ENCODE measurements at places on chromosomes 7 and 10.

DNA sequence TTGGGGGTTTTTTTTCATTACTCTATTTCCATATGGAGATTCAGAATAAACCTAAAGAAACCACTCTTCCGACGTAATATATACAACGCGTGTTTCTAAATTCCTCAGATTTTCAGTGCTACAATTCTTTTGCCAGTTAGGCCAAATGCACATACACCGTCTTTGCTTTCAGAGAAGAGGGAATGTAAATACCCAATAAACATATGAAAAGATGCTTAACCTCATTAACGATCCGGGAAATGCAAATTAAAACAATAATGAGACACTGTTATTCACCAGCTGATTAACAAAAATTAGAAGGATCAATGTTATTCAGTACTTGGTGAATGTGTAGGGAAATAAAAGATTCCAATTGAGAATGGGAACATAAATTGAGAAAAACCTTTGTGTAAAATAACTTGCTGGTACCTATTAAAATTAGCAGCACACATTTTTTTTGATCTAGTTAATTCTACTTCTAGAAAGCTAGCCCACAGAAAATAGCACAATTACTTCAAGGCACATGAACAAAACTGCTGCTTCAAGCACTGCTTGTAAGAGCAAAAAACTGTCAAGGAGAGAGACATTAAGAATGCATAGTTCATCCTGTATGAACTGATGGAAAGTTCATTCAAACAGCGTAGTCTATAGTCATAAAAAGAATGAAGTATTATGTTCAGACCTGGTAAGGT, 56.7 kb downstream of the FGFR2 start:
- no peak for DNase-seq

- no peak for DNase-seq
Observed at GRCh38 chr7:116812860-116813259, 49.5 kb upstream of the CAPZA2 start.

DNA sequence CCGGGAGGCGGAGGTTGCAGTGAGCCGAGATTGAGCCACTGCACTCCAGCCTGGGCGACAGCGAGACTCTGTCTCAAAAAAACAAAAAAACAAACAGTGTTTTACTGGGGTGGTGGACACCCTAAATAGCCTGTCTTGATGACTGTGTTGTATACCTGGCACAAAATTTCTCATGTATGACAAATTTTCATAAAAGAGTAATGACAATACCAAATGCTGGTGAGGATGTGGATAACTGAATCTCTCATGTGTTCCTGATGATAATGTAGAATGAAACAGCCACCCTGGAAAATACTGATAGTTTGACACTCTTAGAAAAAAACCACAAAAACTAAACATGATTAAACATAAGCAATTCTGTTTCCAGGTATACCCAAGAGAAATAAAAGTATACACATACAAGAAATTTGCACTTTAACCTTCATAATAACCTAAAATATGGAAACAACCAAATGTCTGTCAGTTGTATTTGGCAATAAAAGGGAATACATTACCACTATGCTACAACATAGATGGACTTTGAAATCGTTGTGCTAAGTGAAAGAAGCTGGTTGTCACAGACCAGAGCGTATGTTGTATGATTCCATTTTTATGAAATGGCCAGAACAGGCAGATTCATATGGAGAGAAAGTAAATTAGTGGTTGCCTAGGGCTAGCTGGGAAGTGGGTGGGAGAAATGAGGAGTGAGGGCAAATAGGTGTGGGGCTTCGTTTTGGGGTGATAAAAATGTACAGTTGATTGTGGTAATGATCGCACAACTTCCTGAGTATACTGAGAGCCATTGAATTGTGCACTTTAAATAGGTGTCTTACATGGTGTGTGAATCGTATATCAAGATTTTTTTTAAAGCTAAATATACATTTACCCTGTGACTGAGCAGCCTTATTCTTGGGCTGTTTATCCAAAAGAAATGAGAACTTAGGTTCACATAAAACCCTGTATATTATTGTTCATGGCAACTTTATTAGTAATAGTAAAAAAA, 12.5 kb downstream of the WDR37 start:
- DNase-seq = no peak

DNA sequence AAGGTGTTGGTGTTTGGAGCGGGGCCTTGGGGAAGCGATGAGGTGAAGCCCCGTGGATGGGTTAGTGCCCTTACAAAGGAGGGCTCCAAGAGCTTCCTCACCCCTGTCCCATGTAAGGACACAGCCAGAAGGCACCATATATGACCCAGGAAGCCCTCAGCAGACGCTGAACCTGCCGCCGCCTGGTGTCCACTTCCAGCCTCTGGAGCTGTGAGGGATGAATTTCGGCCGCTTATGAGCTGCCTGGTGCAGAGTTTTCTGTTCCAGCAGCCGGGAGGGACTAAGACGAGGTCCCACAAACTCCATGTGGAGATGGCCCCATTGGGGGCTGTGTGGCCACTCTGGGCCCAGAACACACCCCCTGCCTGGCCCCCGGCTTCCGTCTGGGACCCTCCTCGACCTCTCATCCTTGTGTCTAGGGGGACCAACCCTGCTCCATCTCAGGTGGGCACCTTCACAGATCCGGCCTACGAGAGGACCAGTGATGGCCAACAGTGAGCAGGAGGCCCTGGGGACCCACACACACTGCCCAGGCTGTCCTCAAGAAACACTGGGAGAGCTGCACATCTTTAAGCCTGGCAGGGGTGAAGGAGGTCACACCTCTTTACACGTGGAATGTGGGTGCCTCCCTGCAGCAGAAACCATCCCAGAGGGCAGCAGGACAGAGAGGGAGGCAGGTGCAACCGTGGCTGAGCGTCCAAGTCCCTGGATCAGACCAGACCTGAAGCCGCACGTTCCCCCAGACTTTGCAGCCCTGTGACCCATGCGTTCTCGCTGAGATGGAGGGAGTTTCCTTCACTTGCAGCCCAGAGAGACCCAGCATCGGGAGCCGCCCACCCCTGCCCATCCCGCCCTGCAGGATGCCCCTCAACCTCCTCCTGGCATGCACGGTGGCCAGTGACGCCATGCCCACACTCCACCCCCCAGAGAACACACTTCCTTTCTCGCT, 96.1 kb downstream of the PDGFA start:
- no peak for DNase-seq

GRCh38 chr7:94368371-94368791, 26.3 kb upstream of the COL1A2 start:
- DNase-seq = no peak

DNA sequence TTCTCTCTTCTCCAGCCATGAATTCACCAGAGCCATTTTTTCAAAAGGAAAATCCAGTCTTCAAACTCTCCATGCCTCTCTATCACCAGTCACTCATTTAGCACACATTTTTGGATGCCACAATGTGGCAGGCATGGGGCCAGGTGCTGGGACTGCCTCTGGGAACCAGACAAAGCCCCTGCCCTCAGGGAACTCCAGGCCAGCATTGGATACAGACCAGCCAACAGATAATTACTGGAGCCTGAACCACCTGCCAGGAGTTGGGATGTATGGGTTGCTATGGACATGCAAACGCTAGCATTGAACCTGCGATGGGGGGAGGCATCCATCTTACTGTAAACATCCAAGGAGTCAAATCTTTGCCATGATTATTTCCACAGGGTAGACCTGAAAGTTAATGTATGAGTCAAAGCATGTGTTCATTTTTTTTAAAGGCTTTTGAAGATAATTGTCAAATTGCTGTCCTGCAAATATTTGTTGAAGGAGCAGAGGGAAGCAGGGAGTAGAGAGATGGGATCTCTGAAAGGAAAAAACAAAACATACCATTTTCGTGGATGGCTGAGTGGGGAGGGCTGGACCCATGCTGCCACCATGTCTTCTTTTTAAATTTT, 43.2 kb downstream of the SRRM3 start:
- no peak for DNase-seq

- no peak for DNase-seq
Observed at GRCh38 chr7:143733876-143734275, 23.6 kb downstream of the CTAGE6 start.

GRCh38 chr7:86407291-86407690, 236.4 kb upstream of the GRM3 start:
- no peak for DNase-seq

DNA sequence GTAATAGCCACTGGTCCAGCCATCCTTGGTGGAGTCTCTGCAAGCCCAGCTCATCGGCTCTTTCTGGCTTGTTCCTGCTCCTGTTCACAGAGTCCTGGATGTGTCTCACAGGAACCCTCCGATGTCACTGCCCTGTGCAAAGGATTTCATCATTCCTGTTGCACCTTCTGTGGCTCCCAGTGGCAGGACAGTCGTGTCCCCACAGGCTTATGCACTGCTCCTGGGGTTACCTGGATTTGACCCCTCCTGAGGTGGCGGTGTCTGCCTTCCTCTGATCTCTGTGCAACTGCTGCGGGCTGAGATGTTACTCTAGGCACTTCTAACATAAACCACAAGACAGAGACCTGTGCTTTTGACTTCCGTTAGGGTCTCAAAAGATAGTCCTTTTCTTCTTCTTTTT, 30.6 kb downstream of the APBB1IP start:
- DNase-seq = no peak

DNA sequence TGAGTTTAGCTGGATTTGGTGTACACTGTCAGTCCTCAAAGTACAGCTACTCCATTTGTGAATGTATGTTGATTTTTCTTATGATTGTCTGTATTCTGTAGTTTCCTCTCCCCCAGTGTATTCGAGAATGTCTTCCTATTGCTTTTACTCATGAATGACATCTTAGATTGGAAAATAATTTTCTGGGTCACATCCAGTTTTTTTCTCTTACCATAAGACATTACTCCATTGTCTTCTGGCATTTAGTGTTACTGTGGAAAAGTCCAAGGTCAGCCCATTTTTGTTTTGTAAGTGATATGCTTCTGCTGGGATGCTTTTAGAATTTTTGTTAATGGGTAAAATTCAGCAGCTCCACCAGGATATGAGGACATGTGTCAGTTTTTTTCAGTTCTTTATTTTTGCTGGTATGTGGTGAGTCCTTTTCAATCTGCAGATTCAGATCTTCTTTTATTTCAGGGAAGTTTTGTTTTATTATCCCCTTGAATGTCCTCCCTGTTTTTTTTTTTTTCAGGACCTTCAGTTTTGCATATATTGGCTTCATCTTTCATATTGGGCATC, 33.6 kb downstream of the WAC start:
- DNase-seq = no peak

DNA sequence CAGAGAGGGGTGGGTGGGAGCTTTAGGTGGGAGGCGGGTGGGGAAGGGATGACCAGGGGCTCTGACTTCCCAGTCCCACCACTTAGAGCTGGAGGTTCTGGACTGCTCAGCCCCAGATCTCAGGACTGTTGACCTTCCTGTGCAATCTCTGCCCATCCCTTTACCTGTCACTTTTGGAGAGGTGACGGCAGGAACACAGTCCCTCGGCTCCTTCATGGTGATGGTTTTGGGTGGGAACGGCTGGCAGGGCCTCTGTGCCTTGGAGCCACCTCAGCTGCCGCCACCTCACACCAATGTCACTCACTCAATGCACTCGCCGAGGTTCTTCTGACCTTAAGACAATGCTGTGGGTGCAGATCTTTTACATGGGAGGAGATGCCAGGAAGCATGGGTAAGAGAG, 49.0 kb downstream of the TMEM270 start:
- DNase-seq = no peak

DNA sequence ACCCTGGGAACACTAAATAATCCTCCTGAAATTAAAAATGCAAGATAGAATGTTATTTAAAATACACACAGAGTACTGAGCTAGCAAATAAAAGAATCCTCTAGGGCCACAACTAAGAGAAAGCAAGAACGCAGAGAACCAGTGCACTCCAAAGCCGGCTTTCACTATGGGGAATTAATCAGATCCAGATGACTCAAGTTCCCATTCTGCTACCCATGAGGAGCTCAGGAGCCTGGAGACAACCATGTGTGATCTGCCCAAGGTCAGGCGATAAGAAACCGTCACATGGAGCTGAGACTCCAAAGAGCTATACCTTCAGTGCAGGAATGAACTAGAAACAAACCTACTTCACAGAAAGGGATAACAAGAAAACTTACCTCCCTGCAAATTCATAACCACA, 19.5 kb upstream of the CYREN start:
- DNase-seq = no peak

GRCh38 chr7:38744746-38745145, 113.6 kb upstream of the AMPH start:
- no peak for DNase-seq
